Stimulated activated CD8-positive, alpha-beta memory T cell treated with anti-CD3 and anti-CD28 coated beads, Interleukin-4, amount 100 ng/mL, for 4 hours (primary cell): ENCODE measurements at places on chromosomes 7 and 10.

GRCh38 chr7:16411391-16411790, 9.9 kb downstream of the CRPPA start:
- no peak for DNase-seq

- no peak for DNase-seq
These were observed 557 bp upstream of the ZNF282 start for GRCh38 chr7:149194799-149195179.

- DNase-seq, result no peak
These were observed 805.7 kb upstream of the GHITM start for GRCh38 chr10:83333566-83333965.

- DNase-seq, result no peak
These were observed 81.1 kb downstream of the PRTFDC1 start for GRCh38 chr10:24871011-24871935.

DNA sequence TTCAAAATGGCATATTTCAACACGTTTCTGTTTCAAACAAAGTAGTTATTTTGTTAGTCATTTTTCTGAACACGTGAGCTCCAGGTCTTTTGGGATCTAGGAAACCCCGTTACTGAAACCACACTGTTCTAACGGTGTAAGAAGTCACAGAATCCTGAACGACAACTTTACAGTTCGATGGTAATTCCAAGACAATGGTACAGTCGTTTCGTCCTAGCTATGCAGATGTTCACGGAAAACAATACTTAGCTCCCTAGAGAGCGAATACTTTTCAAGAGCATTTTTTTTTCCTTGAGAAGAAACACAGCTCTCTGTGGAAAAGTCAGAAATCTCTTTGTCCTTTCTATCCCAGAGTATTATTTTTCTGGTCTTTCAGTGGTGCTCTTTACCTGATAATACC, 254.1 kb downstream of the ADARB2 start:
- no peak for DNase-seq

GRCh38 chr7:87067788-87068187, 8.3 kb upstream of the ELAPOR2 start:
- no peak for DNase-seq

DNA sequence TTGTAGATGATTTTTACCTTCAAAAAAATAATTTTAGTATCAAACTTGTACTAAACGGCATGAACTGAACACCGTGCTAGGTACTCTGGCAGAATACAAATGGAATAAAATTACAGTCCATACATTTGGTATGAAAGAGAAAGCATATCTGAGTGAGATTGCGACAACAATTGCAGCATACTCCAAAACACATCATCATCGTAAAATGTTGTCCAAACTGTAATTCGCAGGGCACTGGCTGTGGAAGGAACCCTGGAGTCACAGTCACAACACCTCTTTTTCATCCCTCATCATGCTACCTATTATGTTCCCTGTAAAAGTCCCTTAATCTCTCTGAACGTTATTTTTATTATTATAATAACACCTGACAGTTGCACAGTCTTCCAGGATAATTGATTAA, 13.5 kb downstream of the CREM start:
- no peak for DNase-seq
